ENCODE measurements at places on chromosomes 13 and 19.

GRCh38 chr13:47898080-47898479, 103.0 kb downstream of the SUCLA2 start:
- DNase-seq: no peak

DNA sequence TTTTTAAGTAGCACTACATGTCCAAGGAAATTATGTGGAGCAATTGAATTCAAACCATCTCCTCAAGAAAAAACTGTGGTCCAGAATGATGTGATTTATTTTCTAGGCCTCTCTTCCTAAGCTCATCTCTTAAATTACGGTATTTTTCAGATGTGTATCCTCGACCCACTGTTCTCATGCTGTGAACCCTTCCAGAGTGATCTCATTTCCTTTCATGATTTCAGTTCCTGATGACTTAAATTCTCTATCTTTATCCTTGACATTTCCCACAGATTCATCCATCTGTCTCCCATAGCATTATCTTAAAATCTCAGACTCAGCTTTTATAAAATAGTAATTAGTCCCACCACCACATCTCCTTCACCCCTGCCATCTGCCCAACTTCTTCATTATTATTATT, 117.6 kb upstream of the SPRY2 start:
- no peak for DNase-seq

GRCh38 chr13:24129914-24130774, 30.4 kb upstream of the SPATA13 start:
- no peak for DNase-seq

GRCh38 chr13:76053181-76053580, 417.1 kb downstream of the LMO7 start:
- no peak for DNase-seq

GRCh38 chr19:49315111-49315510, 9.9 kb downstream of the SLC6A16 start:
- no peak for DNase-seq

DNA sequence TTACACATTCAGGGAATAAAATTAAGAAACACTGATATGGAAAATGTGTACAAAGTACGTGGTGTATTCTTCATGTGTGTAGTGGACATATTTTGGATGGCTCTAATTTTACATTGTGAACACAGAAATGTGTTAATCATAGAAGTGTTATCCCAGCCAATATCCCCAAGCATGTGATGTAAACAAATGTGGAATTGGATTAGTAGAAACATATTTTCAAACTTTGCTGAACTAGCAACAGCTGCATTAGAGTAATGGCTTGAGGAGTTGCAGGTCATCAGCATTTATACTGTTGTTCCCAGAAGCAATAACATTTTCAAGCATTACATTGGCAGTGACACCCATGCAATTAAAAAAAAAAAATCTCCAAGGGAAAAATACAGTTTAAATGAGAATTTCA, 600.6 kb downstream of the SLITRK1 start:
- DNase-seq: no peak

DNA sequence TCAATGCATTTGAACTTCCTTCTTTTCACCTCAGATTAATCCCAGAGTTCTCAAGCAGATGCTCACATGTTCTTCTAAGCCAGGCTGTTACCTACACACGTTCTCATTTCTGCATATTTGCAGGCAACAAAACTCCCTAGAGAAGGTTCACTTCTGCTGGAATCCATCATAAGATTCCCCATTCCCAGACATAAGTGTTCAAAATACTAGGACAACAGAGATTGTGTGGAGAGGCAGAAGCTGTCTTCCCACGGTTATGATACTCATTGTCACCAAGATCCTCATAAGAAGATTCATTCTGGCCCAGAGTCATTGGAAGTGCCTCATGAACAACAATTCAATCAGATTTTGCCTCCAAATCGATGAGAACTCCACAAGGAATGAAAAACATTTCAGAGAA, 931.6 kb upstream of the MIR17HG start:
- DNase-seq: no peak

Measured in activated naive CD8-positive, alpha-beta T cell treated with anti-CD3 and anti-CD28 coated beads, Interleukin-2, amount 50 U/mL, for 16 hours (primary cell).